ENCODE measurements at places on chromosomes 12 and 14. TPM values are rescaled to one million over a fixed set of nuclear protein-coding genes. Genes with fewer than 3 reads are reported as not detected.

The MYF5 gene
- polyA plus RNA-seq, result not detected

The ETFRF1 gene
- polyA plus RNA-seq, result 141 TPM

The NID2 gene
- 2.3 TPM for polyA plus RNA-seq

The HVCN1 gene
- 2.3 TPM for polyA plus RNA-seq

The STAB2 gene
- polyA plus RNA-seq, result 11.5 TPM

The PIANP gene
- 0.03 TPM for polyA plus RNA-seq

DNA sequence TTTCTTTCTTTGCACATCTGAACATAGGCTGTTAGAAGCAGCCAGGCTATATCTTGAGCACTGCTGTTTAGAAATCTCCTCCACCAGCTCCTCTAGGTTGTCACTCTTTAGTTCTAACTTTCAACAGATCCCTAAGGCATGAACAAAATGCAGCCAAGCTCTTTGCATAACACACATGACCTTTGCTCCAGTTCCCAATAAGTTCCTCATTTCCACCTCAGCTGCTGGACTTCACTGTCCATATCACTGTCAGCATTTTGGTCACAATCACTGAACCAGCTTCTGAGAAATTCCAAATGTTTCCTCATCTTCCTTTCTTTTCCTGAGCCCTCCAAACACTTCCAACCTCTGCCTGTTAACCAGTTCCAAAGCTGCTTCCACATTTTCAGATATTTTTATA, 27.6 kb upstream of the C14orf132 start:
- DNase-seq, result no peak

- no peak for DNase-seq
Observed at GRCh38 chr12:113161415-113162016, 12.0 kb downstream of the CFAP73 start.

- no peak for DNase-seq
Observed at GRCh38 chr12:43169115-43169681, 382.8 kb downstream of the ADAMTS20 start.

DNA sequence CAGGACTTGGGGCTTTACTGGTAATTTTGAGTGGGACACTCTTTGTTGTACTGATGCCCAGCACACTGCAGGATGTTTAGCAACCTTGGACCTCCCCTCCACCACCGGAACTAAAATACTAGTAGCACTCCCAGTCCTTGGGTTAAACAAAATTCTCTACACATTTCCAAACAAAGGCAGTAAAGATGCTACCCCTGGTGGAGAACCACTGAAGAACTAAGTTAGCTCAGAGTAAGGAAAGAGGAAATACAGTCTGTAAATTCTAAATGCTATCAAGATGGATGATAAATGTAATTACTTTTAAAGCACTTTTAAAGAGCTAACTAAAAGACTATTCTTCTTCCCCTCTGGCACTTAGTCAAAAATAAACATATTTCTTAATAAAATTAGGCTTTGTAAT, 64.1 kb downstream of the LRP6 start:
- DNase-seq, result no peak

DNA sequence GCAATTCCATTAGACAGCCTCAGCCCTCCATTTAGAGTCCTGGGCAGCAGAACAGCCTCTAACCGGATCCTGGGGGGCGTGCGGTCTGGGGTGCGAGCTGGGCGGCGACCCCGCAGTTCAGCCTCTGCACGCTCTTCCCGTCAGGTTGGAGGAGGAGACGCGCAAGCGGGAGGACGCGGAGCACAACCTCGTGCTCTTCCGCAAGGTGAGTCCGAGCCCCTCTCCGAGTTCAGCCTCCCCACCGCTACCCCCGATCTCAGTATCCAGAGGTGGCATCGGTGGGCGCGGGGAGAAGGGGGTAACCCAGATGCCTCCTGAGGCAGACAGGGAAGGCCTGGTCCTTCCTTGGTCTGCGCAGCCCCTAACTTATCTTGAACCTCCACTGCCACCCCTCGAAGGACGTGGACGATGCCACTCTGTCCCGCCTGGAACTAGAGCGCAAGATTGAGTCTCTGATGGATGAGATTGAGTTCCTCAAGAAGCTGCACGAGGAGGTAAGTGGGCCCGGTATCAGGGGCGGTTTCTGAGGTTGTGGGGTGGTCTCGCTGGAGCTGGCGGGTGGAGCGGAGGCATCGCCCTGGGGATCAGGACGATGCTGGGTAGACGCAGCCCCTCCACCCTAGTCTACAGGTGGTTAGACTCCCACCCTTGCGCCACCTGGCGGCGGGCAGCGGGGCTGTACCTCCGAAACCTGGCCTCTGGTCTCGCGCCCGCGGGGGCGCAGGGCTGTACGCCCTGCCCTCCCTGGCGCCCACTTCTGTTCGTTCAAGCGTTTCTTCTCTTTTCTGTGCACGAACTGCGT, 1.3 kb downstream of the PRPH start:
- peak; percentile 74 for DNase-seq

DNA sequence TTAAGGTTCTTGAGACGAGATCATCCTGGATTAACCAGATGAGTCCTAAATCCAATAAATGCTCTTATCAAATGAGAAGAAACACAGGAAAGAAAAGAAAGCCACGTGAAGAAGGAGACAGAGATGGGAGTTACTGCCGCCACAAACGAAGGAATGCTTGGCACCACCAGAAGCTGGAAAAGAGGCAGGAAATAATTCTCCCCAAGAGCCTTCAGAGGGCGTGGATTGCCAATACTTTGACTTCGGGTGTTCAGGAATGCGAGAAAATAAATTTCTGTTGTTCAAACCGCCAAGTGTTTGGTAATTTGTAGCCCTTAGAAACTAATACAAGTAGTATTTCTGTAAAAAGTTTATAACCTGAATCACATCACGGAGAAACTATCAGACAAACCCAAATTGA, 31.3 kb downstream of the ABCD2 start:
- no peak for DNase-seq

DNA sequence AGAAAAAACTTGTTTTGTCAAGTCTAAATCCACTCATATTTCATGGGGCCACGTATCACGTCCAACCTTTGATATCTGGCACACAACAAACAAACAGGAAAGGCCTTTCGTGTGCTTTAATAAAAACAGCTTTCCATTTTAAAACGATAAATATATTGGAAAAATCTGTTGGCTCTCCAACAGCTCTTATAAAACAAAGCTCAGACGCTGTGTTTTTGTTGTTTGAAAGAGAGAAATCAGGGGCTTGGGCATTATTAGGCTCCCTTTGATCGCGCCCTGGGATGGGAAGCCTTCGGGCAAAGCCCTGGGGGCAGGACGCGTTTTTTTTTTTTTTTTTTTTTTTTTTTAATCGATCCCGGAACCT, 429 bp upstream of the PLEKHA5 start:
- no peak for DNase-seq

DNA sequence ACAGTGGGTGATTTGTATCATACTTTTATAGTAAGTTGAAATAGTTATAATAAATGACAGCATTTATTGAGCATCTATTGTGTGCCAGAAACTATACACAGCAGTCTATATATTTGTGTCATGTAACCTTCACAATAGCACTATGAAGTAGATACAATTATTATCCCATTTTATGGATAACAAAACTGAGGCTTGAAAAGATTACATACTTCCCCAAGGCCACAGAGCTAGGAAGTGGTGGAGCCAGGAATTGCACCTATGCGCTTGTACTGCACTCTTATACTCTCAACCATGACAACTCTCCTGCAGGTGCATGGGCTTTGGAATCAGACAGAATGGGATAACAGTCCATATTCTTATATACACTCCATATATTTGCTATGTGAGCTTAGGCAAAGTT, 110.6 kb upstream of the SOX5 start:
- DNase-seq, result no peak

- DNase-seq, result peak; percentile 40
Observed at GRCh38 chr14:21300892-21301291, 21.0 kb downstream of the RPGRIP1 start.

GRCh38 chr14:95111507-95112164, 45.7 kb downstream of the DICER1 start:
- DNase-seq, result no peak

DNA sequence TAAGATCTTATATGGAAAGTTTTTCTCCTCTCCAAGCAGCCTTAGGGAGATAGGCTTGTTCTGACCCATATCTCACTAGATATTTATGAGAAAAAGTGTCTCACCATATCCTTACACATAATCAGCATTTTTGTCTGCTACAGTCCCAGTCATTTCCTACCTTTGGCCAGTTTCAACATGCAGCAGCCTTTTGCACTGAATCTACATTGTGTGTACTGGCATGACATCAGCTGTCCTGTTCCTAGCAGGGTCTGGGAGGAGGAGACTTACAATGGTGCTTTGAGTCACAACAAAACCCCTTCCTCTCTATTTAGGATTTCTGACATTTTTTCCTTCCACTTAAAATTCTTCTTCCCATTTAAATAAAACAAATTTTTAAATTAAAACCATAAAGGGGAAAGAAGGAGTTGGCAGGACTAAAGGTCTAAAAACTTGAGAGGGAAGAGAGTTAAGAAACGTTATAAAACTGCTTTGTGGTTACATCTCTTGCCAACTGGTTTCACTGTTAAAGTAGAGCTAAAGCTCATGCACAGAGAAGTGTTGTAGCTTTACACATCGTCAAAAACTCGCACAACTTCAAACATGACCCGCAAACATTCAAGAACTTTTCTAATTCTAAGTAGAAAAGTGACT, 53.3 kb upstream of the CERS5 start:
- DNase-seq, result no peak

DNA sequence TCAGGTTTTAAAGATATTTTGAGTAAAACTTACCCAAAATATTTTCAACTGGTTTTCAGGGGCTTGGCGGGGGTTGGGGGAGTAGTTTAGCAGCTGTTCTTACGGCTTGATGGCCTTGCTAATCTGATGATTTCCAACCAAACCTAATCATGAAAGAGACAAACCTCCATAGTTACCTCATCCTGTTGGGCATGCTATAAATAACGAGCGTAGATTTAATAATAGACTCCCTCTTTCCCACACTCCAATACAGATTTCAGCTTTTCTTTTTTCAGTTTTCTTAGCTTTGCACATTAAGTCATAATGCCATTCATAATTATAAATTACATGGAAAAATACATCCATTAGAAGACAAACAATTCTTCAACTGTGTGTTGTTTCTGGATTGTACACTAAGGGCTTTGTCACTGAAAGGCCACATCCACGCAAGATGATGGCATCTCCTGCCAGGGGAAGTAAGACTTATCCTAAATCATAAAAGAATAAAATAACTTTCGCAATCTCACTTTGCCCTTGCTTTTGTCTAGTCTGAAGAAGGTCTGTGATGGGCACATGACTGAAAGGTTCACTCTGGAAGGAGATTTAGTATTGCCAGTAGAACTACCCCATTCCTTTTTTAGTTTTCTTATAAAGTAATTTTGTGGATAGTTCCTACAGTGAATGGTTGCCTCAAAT, 23.2 kb downstream of the ITPR2 start:
- no peak for DNase-seq

DNA sequence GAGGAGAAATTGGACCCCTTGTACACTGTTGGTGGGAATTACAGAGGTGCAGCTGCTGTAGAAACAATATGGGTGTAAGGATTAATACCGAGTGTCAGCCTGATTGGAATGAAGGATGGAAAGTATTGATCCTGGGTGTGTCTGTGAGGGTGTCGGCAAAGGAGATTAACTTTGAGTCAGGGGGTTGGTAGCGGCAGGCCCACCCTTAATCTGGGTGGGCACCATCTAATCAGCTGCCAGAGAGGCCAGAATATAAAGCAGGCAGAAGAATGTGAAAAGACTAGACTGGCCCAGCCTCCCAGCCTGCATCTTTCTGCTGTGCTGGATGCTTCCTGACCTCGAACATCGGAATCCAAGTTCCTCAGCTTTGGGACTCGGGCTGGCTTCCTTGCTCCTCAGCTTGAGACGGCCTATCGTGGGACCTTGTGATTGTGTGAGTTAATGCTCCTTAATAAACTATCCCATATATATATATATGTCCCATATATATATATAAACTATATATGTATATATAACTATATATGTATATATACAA, 38.4 kb upstream of the PPP2R5C start:
- peak; percentile 12 for DNase-seq

GRCh38 chr12:114430306-114430705, 24.4 kb upstream of the TBX5 start:
- no peak for DNase-seq

DNA sequence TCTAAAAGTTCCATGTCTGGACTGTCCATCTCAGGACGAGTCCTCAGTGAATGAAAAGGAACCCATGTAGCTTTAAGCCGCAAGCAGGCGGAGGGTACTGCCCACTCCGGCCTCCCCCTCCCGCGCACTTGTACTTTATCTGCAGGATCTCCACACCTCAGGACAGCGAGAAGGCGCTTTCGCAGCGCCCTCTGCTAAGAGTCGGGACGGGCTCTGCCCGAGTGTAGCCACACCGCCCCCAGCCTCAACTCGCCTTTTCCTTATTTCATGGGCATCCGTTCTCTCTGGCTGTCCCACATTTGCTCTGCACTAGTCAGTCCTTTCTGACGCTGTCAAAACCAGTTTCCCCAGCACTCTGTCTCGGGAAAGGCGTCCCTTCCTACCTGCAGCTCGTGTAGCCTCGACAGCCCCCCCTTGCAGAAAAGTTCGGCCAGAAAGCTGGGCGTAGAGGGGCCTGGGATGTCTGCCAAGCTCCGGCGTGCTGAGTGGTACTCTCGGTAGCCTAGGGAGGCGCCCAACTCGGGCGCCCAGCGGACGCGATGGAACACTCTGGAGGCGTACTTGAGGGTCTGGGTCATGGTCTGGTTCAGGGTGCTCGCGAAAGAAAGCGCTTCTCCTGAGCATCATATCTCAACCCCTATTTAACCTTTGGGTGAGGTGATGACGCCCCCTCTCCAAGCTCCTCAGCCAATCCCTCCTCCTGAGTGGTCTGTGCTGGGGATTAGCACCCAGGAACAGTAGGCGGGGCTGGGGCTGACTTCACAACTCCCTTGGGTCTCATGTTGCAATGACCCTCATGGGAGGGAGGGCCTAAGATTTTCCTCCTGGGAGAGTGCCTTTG, at the start of gene CYP27B1:
Gene CYP27B1, minus strand, starts transcription at position 615 of the 841 bp plus-strand sequence. Its CDS starts 37 bp downstream, at position 578.
- DNase-seq, result no peak

GRCh38 chr14:82855912-82856391, 1322.3 kb upstream of the SEL1L start:
- no peak for DNase-seq

- no peak for DNase-seq
Observed at GRCh38 chr14:38873941-38874612, 229.0 kb downstream of the SEC23A start.

DNA sequence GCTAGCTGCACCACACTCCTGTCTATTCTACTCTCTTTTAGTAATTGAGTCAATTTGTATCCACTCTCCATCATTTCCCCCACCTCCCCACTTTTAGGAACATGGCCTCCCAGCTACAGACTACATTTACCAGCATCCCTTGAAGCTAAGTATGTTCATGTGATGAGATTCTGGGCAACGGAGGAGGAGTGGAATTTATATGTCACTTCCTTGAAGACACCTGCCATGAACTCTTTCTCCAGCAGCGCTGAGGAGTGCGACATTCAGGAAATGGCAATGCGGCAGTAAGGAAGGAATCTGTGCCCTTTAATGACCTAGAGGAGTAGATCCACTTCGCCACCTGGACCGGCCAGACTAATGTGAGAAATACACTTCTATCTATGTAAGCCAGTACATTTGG, 243.7 kb upstream of the DIO2 start:
- DNase-seq, result no peak

DNA sequence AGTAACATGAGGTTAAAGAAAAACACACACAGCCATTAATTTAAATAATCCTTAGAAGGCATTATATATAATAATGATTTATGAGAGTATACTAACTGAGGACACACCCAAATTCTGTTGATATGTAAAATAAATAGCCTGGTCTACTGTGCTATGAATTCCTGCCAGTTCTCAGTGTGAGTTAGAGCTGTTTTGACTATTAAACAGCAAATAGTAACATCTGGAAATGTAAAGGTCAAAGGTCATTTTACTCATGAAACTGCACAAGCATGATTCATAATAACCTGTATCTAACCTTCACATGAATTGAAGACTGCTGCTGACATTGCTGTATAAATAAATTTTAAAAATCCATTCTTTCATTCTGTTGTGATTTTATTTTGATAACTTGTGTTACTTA, 966.7 kb downstream of the SLC6A15 start:
- DNase-seq, result no peak
